ENCODE measurements at places on chromosomes 5 and 9.

GRCh38 chr9:128416014-128416413 lies 4.6 kb upstream of the CERCAM start:
- H3K4me3 ChIP-seq: no peak overlapping the region
- no peaks in the 10 kb centered on the region for H3K4me1 ChIP-seq
- peaks cover 10% of the 10 kb centered on the region for H3K27me3 ChIP-seq

DNA sequence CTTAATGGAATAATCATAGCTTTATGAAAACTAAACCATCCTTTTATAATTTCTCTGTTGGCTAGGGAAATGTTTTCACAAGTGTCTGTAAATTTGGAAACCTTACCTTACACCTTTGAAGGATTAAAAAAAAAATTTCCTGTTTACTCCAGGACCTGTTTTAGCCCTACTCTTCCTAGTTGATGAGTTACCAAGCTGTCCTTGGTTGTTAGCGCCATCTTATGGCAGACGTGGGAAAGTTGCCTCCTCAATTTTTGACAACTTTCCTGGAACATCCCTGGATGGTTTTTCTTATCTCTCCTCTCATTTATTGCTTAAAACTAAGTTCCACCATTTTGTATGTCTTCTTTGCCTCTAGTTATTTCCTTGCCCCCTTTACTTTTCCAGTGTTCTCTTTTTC lies 25.7 kb downstream of the ZSWIM6 start:
- no peak for DNase-seq
- no peaks in the 10 kb centered on the region for H3K36me3 ChIP-seq
- H3K4me1 ChIP-seq: no peaks in the 10 kb centered on the region
- no peak overlapping the region for H3K4me3 ChIP-seq
- H3K27ac ChIP-seq: no peak overlapping the region

GRCh38 chr5:16742938-16743337 lies 126.1 kb upstream of the RETREG1 start:
- H3K27ac ChIP-seq: no peak overlapping the region
- H3K27me3 ChIP-seq: no peaks in the 10 kb centered on the region
- DNase-seq: no peak
- H3K4me3 ChIP-seq: no peak overlapping the region
- H3K4me1 ChIP-seq: no peaks in the 10 kb centered on the region

DNA sequence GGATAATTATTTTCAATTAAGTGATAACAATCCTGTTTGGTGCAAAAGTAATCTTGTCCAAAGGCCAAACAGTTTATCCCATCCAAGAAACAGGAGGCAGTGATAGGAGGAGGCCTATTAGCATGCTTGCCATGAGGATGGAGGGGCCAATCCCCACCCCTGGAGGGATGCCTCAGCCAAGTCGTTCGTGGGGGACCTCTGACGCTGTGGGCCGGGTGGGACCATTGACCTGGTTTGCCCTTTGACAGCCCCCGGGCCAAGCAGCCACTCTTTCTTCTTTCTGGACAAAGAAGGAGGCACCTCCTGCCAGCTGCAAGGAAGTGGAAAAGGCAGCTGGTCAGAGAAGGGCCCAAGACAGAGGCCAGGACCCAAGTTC lies 39.5 kb upstream of the GRHPR start:
- H3K36me3 ChIP-seq: no peaks in the 10 kb centered on the region
- peaks cover 18% of the 10 kb centered on the region for H3K4me1 ChIP-seq
- H3K4me3 ChIP-seq: no peak overlapping the region
- H3K27ac ChIP-seq: no peak overlapping the region

DNA sequence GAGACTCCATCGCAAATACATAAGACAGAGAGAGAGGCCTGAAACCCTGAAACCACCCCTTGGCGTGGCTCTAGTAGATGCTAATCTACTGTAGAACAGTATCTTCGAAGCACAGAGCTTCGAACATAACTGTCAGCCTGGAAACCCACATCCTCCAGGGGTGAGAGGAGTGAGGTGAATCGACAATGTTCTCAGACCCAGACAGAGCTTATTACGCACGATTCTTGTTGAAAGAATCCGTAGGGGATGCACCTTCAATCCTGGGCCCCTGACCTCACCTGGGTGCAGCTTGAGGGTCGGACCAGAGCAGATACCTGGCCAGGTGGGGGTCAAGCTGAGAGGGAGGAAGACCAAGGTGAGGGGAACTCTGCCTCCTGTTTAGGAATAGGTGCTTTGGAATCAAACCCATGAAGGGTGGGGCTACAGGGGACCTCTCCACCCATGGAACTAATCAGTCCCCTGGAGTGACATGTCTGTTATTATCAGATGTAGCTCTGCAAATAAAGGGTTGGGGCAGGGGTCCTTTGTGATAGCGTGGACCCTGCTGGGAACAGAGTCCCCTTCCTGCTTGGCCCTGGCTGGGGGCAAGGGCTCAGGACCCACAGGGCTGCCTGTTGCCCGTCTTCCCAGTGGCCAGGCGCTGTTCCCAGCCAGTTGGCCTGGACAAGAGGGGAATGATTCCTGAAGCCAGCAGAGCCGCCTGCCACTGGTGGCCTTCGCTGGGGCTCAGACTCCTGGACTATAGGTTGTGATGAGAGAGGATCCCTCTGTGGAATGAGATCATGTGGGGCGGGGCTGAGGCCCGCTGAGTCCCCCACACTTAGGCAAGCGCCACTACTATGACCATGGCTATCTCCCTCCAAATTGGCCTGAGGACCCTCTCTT lies 41.2 kb downstream of the DBH start:
- H3K27me3 ChIP-seq: peaks cover 99% of the 10 kb centered on the region
- no peaks in the 10 kb centered on the region for H3K36me3 ChIP-seq
- no peak overlapping the region for H3K27ac ChIP-seq
- no peak overlapping the region for H3K4me3 ChIP-seq
- no peak for DNase-seq
- no peaks in the 10 kb centered on the region for H3K4me1 ChIP-seq

- no peak overlapping the region for H3K27ac ChIP-seq
- no peak overlapping the region for H3K4me3 ChIP-seq
- H3K27me3 ChIP-seq: no peaks in the 10 kb centered on the region
- no peaks in the 10 kb centered on the region for H3K4me1 ChIP-seq
- DNase-seq: peak; percentile 21
Observed at GRCh38 chr5:166370928-166371690, 1920.3 kb upstream of the WWC1 start.

DNA sequence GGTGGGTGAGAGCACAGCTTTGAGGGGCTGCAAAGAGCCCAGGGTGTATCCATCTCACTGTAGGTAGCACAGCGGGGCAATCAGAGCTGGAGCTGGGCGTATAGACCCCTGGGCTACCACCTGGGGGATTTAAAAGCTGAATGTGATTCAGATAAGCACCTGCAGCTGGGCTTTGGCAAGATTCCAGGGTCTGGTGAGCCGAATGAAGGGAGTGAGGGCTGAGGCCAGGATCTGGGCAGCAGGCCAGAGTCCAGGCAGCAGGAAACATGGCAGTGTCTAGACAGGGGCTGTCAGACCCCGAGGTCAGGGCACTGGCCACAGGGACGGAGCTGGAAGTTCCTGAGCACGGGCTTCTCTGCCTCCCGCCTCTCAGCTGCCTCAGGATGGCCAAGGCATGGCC lies 8.7 kb downstream of the ASS1 start:
- no peak for DNase-seq
- H3K4me3 ChIP-seq: no peak overlapping the region
- no peaks in the 10 kb centered on the region for H3K4me1 ChIP-seq
- peaks cover 33% of the 10 kb centered on the region for H3K27me3 ChIP-seq
- H3K27ac ChIP-seq: no peak overlapping the region
- no peaks in the 10 kb centered on the region for H3K36me3 ChIP-seq

- no peaks in the 10 kb centered on the region for H3K4me1 ChIP-seq
- H3K27me3 ChIP-seq: no peaks in the 10 kb centered on the region
- H3K4me3 ChIP-seq: no peak overlapping the region
- H3K36me3 ChIP-seq: no peaks in the 10 kb centered on the region
- no peak for DNase-seq
- no peak overlapping the region for H3K27ac ChIP-seq
Observed at GRCh38 chr5:110343616-110344015, 382.9 kb downstream of the TMEM232 start.

GRCh38 chr5:75050415-75050814 lies 1.9 kb downstream of the GCNT4 start:
- H3K4me1 ChIP-seq: peaks cover 17% of the 10 kb centered on the region
- no peak overlapping the region for H3K27ac ChIP-seq
- H3K36me3 ChIP-seq: no peaks in the 10 kb centered on the region

- H3K4me1 ChIP-seq: no peaks in the 10 kb centered on the region
- H3K4me3 ChIP-seq: no peak overlapping the region
- DNase-seq: no peak
- no peak overlapping the region for H3K27ac ChIP-seq
- no peaks in the 10 kb centered on the region for H3K27me3 ChIP-seq
Observed at GRCh38 chr9:82981552-82981951, 81.4 kb downstream of the RASEF start.

DNA sequence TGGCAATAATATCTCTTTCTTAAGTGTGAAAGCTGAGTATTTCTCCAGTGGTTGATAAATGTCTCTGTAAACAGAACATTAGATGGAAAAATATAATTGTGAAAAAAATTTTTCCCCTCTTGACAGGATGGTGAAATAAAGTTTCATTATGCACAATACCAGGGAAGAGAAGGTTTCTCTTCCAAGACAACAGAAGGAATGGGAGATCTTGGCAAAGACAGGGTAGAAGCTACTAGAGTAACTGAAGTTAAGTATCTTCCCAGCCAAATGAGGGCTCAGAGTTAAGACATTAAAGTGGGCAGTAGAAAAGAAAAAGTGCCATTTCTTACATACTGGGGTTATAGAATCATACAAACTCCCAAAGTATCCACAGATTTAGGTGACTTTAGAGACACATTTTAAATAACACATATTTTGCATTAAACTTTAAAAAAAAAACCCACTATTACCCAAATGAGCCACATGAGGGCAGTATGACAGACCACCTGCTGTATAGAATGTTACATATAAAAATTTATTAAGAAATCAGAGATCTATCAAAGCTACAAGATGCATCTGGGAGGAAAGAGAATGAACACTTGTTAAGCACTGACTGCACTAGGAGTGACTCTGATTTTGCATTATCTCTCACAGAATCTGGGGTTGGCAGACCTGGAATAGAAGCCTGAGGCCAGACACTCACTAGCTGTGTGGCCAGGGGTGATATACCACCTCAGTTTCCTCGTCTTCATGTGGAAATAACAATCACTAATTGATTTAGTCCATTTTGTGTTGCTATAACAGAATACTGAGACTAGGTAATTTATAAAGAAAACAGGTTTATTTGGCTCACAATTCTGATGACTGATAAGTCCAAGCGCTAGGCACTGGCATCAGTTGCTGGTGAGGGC lies 98.5 kb downstream of the ARSB start:
- H3K4me1 ChIP-seq: peaks cover 4% of the 10 kb centered on the region
- no peak overlapping the region for H3K4me3 ChIP-seq
- no peaks in the 10 kb centered on the region for H3K36me3 ChIP-seq
- no peak overlapping the region for H3K27ac ChIP-seq
- no peaks in the 10 kb centered on the region for H3K27me3 ChIP-seq
- peak; percentile 27 for DNase-seq

- no peak for DNase-seq
- no peak overlapping the region for H3K4me3 ChIP-seq
- H3K36me3 ChIP-seq: no peaks in the 10 kb centered on the region
- peaks cover 11% of the 10 kb centered on the region for H3K4me1 ChIP-seq
Observed at GRCh38 chr9:75671354-75671753, 219.1 kb upstream of the PCSK5 start.

DNA sequence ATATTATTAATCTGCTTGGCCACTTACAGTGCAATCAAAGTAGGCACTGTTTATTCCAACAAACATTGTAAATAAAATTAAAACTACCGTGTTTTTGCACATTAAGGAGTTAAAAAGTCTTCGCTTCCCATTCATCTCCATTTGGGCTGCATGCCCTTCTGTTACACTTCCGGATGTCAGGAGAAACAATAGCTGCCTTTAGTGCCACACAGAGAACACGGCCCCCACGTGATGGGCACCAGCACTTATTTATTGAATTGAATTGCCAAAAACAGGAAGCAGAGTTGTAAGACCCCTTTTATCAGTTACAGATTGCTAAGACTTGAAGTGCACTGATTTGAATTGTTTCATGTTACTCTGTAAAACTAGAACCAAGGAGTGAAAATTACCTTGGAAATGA lies 80.4 kb downstream of the LHFPL2 start:
- H3K4me1 ChIP-seq: peaks cover 13% of the 10 kb centered on the region
- H3K27me3 ChIP-seq: no peaks in the 10 kb centered on the region

DNA sequence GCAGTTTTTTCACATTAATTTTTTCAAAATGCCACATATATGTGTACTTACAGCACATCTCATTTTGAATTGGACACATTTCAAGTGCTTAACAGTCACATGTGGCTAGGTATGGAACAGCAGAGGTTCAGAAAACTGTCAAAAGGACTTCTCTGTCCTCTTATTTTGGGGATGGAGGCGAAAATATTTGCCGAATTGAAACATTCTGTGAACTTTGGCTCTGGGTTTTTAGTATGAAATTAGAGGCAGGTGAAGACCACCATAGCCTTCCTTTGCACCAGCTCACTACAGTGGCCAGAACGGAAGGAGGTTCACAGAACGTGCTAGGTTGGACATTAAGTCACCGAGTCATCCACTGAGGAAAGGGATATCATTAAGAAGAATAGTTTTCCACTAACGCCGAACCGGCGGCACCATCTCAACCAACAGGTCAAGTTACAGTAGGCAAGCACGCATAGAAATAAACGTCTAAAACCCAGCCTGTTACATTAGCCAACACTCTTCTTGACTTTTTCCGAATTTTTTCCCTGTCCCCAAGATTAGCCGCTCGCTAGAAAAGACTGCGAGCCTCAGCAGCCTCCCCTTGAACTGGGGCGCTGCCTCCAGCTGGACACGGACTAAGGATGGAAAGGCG lies 1.8 kb upstream of the TLE4 start:
- peaks cover 26% of the 10 kb centered on the region for H3K4me1 ChIP-seq
- no peak for DNase-seq
- no peaks in the 10 kb centered on the region for H3K27me3 ChIP-seq
- no peak overlapping the region for H3K27ac ChIP-seq

DNA sequence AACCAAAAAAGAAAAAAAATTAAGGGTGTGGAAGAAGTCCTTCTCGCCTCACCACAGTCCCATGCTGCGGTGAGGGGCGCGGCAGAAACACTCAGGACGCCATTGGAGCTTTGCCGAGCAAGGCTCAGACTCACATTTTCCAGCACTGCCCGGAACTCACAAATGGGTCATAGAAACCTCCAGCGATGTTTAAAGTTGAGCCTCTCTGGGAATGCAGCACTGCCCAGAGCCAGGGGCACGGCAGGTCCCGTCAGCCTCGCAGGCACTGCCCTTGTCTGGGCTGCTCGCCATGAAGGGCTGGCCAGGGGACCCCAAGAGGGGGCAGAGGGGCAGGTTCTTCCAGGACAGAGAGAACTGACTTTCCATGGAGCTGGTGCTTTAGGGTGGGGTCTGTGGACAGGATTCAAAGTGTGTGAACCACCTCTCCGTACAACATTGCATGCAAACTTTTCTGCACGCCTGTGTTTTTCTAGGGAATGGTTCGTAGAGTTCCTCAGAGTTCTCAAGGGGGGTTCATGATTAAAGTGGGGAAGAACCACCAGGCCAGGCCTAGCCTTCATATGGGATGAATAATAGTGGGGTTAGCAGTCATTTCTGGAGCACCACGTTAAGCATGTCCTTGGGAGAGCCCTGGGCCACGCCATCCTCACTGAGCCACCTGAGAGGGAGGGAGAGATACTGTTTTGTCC lies 38.4 kb downstream of the PRRX2 start:
- no peak overlapping the region for H3K27ac ChIP-seq
- peaks cover 90% of the 10 kb centered on the region for H3K27me3 ChIP-seq
- no peak for DNase-seq
- no peaks in the 10 kb centered on the region for H3K36me3 ChIP-seq
- H3K4me3 ChIP-seq: no peak overlapping the region
